ENCODE measurements at places on chromosomes 1 and 21. TPM values are rescaled to one million over a fixed set of nuclear protein-coding genes. Genes with fewer than 3 reads are reported as not detected.

Gene SPRR3
- total RNA-seq: not detected

Gene ZC3H11A
- 41.3 TPM for total RNA-seq

Gene NOTCH2
- total RNA-seq: 27.8 TPM

Gene NGF
- total RNA-seq: 0.93 TPM

Gene ITLN2
- 0.57 TPM for total RNA-seq

Gene RNU1-2
- not detected for total RNA-seq

Gene WNT2B
- 0.39 TPM for total RNA-seq

Gene MPL
- total RNA-seq: not detected

Gene NEXN
- total RNA-seq: 6.3 TPM

Gene LDLRAP1
- total RNA-seq: 8.5 TPM

Gene CCDC28B
- total RNA-seq: 1.6 TPM

Gene PTBP2
- 6.0 TPM for total RNA-seq

Gene AMY1B
- total RNA-seq: not detected

Gene WLS
- total RNA-seq: 16.8 TPM

Gene TIAM1
- total RNA-seq: 0.69 TPM

Gene DMBX1
- total RNA-seq: 0.70 TPM

Gene KRTAP12-2
- not detected for total RNA-seq

Gene BLACAT1
- total RNA-seq: 0.03 TPM

Gene TAF13
- total RNA-seq: 26.5 TPM

Gene S100A8
- total RNA-seq: not detected

Gene S100A12
- total RNA-seq: not detected

Gene TP73
- 0.42 TPM for total RNA-seq

Gene MATN1
- not detected for total RNA-seq

Gene LRRIQ3
- total RNA-seq: 0.78 TPM

Gene PODN
- total RNA-seq: not detected

Gene ALPL
- 0.24 TPM for total RNA-seq

Gene B4GALT3
- total RNA-seq: 26.5 TPM

Gene CHI3L1
- total RNA-seq: not detected

Gene SV2A
- 0.08 TPM for total RNA-seq

Gene B3GALT2
- total RNA-seq: not detected

Gene GPR3
- total RNA-seq: 2.0 TPM

Gene TMIGD3
- total RNA-seq: not detected

Gene MFAP2
- total RNA-seq: 0.49 TPM

Gene GBP5
- total RNA-seq: 0.05 TPM

Gene HSPB7
- total RNA-seq: 0.11 TPM

Gene PLEKHM2
- 24.9 TPM for total RNA-seq

Gene A3GALT2
- not detected for total RNA-seq

Gene PSRC1
- total RNA-seq: 24.3 TPM

Gene TNN
- not detected for total RNA-seq

Gene ESRRG
- total RNA-seq: not detected

Gene KRTAP11-1
- not detected for total RNA-seq

Gene CADM3
- total RNA-seq: 0.08 TPM

Gene ATAD3C
- not detected for total RNA-seq

Gene ZYG11A
- total RNA-seq: 2.3 TPM

Gene FOXO6
- 0.49 TPM for total RNA-seq

Gene FCGR2B
- not detected for total RNA-seq

Gene GPR137B
- total RNA-seq: 19.3 TPM

Gene THAP3
- 16.9 TPM for total RNA-seq

Gene FGGY
- 2.4 TPM for total RNA-seq

Gene CAMK1G
- total RNA-seq: 0.26 TPM

Gene CGN
- 2.6 TPM for total RNA-seq

Gene AK5
- total RNA-seq: 8.2 TPM
